ENCODE measurements at places on chromosomes 1 and 21.

GRCh38 chr1:165356876-165357275, 361 bp upstream of the LMX1A start:
- H3K4me1 ChIP-seq, result no peaks in the 10 kb centered on the region
- no peak for DNase-seq
- H3K27me3 ChIP-seq, result peaks cover 32% of the 10 kb centered on the region
- no peak overlapping the region for H3K27ac ChIP-seq

- H3K4me1 ChIP-seq, result peaks cover 8% of the 10 kb centered on the region
- H3K36me3 ChIP-seq, result no peaks in the 10 kb centered on the region
- H3K4me3 ChIP-seq, result no peak overlapping the region
- no peak overlapping the region for H3K27ac ChIP-seq
- H3K27me3 ChIP-seq, result no peaks in the 10 kb centered on the region
- no peak for DNase-seq
These were observed 31.8 kb downstream of the RABIF start for GRCh38 chr1:202857136-202857610.

DNA sequence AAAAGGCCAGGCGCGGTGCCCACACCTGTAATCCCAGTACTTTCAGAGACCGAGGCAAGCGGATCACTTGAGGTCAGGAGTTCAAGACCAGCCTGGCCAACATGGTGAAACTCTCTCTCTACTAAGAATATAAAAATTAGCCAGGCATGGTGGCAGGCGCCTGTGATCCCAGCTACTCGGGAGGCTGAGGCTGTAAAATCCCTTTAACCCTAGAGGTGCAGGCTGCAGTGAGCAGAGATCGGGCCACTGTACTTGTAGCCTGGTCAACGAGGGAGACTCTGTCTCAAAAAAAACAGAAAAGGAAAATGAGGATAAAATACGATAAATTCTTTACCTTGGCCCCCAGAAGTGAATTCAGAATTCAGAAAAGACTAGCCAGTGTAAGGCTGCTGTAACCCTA, 1.6 kb downstream of the TMEM50B start:
- no peaks in the 10 kb centered on the region for H3K27me3 ChIP-seq
- H3K4me1 ChIP-seq, result peaks cover 5% of the 10 kb centered on the region
- no peak for DNase-seq
- H3K27ac ChIP-seq, result no peak overlapping the region
- H3K36me3 ChIP-seq, result peaks cover 4% of the 10 kb centered on the region

DNA sequence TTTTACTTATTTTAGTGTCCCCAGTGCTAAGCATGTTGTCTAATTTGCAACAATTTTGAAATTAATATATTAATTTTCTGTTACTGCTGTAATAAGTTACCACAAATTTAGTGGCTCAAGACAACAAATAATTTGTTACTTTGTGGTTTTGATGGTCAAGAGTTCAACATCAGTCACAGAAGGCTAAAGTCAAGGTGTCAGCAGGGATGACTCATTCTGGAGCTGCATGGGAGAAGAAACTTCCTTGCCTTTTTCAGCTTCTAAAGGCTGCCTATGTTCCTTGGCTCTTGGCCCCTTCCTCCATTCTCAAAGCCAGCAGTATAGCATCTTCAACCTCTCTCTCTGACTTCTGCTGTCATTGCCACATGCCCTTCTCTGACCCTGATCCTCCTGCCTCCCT, 271.8 kb downstream of the HLX start:
- no peak overlapping the region for H3K27ac ChIP-seq
- no peak for DNase-seq
- no peak overlapping the region for H3K4me3 ChIP-seq

GRCh38 chr1:236370420-236370819, 23.7 kb upstream of the EDARADD start:
- H3K27ac ChIP-seq, result no peak overlapping the region
- no peaks in the 10 kb centered on the region for H3K27me3 ChIP-seq
- H3K36me3 ChIP-seq, result no peaks in the 10 kb centered on the region
